ENCODE measurements at places on chromosomes 3 and 15. TPM values are rescaled to one million over a fixed set of nuclear protein-coding genes. Genes with fewer than 3 reads are reported as not detected.

GRCh38 chr3:106688464-106688863 is 688.8 kb upstream of the CCDC54 start:
- no peaks in the 10 kb centered on the region for H3K27me3 ChIP-seq
- H3K4me1 ChIP-seq = peaks cover 10% of the 10 kb centered on the region
- H3K36me3 ChIP-seq = no peaks in the 10 kb centered on the region
- H3K4me3 ChIP-seq = no peak overlapping the region

DNA sequence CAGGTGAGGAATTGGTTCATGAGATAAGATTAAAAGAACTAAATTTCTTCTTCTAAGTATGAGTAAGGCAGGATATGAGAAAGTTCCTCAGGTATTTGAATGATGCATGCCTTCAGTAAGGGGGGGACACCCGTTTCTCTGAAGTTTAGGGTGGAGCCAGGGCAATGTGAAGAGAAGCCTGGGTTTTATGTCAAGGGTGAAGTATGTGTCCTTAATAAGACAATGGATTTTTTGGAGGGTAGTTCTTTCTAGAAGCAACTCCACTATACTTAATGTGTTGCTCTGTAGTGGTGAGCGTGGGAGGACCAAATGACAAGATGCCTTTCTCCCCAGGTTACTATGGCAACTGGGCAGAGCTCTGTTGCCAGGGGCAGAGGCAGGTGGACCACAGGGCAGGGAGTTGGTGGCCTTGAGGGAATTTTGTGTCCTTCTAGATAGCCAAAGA is 44.0 kb downstream of the PHLDB2 start:
- H3K4me1 ChIP-seq = peaks cover 11% of the 10 kb centered on the region
- H3K4me3 ChIP-seq = no peak overlapping the region
- no peaks in the 10 kb centered on the region for H3K27me3 ChIP-seq
- peaks cover 23% of the 10 kb centered on the region for H3K36me3 ChIP-seq

DNA sequence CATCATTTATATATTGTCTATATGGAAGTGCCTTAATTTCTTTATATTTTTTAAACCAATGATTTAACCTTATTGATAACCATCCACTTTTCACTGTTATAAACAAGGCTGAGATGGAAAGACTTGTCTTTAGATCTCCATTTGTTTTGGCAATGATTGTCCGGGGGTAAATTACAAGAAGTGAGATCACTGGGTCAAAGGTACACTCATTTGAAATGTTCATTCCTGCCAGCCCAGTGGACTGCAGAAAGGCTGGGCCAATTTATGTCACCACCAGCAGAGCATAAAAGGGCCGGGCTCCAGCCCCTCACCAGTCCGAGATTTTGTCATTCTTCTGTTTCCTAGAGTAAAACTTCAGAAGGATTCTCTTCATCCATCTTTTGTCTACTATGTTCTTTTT is 93.6 kb upstream of the NEO1 start:
- H3K4me1 ChIP-seq = no peaks in the 10 kb centered on the region
- peaks cover 3% of the 10 kb centered on the region for H3K27me3 ChIP-seq
- no peaks in the 10 kb centered on the region for H3K36me3 ChIP-seq

DNA sequence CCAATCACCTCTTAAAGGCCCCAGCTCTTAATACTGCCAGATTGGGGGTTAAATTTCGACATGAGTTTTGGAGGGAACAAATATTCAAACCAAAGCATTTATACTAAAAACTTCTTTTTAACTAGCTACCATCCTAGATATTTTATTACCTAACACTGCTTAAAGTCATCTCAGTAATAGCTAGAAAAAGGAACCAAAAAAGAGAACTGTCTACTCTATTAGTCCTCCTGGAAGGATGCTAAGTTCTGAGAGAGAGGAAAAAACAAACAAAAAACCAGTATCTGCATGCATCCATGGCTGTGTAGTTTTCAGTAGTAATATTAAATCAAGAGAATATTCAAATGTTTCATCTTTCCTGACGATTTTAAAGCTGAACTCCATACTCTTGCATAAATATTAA is 5.8 kb downstream of the CPOX start:
- no peak overlapping the region for H3K27ac ChIP-seq
- H3K4me3 ChIP-seq = no peak overlapping the region
- DNase-seq = no peak

GRCh38 chr3:184262764-184263179 is 1.4 kb upstream of the CAMK2N2 start:
- peaks cover 8% of the 10 kb centered on the region for H3K36me3 ChIP-seq
- DNase-seq = no peak
- peaks cover 69% of the 10 kb centered on the region for H3K27me3 ChIP-seq
- peak overlapping the region; percentile 33 for H3K4me3 ChIP-seq
- H3K4me1 ChIP-seq = peaks cover 13% of the 10 kb centered on the region

GRCh38 chr3:38567498-38567897 is 71.4 kb downstream of the EXOG start:
- DNase-seq = peak; percentile 1
- no peak overlapping the region for H3K4me3 ChIP-seq
- H3K27ac ChIP-seq = no peak overlapping the region
- H3K4me1 ChIP-seq = no peaks in the 10 kb centered on the region
- H3K36me3 ChIP-seq = no peaks in the 10 kb centered on the region
- no peaks in the 10 kb centered on the region for H3K27me3 ChIP-seq

DNA sequence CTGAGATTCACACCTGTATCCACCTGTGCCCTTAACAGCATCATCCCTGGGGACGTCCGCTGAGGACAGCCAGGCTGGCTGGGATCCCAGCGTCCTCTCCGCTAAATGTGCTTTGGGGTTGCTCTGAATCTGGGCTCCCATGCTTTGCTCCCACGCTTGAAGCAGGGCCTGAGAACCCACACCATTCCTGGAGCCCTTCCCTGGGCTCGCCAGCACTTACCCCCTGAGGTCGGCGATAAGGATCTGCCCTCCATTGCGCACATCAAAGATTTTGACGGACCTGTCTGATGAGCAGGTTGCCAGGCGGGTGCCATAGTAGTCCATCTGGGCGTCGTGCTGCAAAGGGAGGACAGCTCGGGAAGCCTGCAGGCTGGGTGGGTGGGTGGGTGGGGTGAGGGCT is 5.8 kb downstream of the SEC13 start:
- no peaks in the 10 kb centered on the region for H3K27me3 ChIP-seq
- no peak overlapping the region for H3K27ac ChIP-seq
- no peak for DNase-seq
- no peak overlapping the region for H3K4me3 ChIP-seq
- peaks cover 8% of the 10 kb centered on the region for H3K36me3 ChIP-seq

- no peak overlapping the region for H3K4me3 ChIP-seq
- H3K27ac ChIP-seq = no peak overlapping the region
- no peaks in the 10 kb centered on the region for H3K4me1 ChIP-seq
- DNase-seq = peak; percentile 0
- peaks cover 50% of the 10 kb centered on the region for H3K27me3 ChIP-seq
- H3K36me3 ChIP-seq = no peaks in the 10 kb centered on the region
Observed at GRCh38 chr3:13706451-13706850, 157.5 kb downstream of the FBLN2 start.

- H3K36me3 ChIP-seq = no peaks in the 10 kb centered on the region
- no peak overlapping the region for H3K27ac ChIP-seq
- no peak overlapping the region for H3K4me3 ChIP-seq
- H3K4me1 ChIP-seq = peaks cover 16% of the 10 kb centered on the region
Observed at GRCh38 chr3:127180859-127181258, 12.1 kb upstream of the PRR23E start.

- H3K27me3 ChIP-seq = peaks cover 11% of the 10 kb centered on the region
- H3K4me3 ChIP-seq = no peak overlapping the region
- no peak for DNase-seq
- peaks cover 11% of the 10 kb centered on the region for H3K4me1 ChIP-seq
- H3K27ac ChIP-seq = no peak overlapping the region
- H3K36me3 ChIP-seq = no peaks in the 10 kb centered on the region
Observed at GRCh38 chr15:58037723-58038301, 27.7 kb downstream of the ALDH1A2 start.

GRCh38 chr3:133401374-133402135 is 1.7 kb downstream of the BFSP2 start:
- H3K4me1 ChIP-seq = peaks cover 9% of the 10 kb centered on the region
- H3K4me3 ChIP-seq = no peak overlapping the region
- H3K27me3 ChIP-seq = no peaks in the 10 kb centered on the region
- H3K36me3 ChIP-seq = no peaks in the 10 kb centered on the region
- DNase-seq = no peak

- peak overlapping the region; percentile 48 for H3K4me3 ChIP-seq
- no peaks in the 10 kb centered on the region for H3K4me1 ChIP-seq
- H3K27ac ChIP-seq = no peak overlapping the region
- H3K27me3 ChIP-seq = peaks cover 71% of the 10 kb centered on the region
Observed at GRCh38 chr15:100973351-100974111, 54.4 kb downstream of the LRRK1 start.

- H3K4me1 ChIP-seq = peaks cover 63% of the 10 kb centered on the region
- peak overlapping the region; percentile 47 for H3K27ac ChIP-seq
- H3K27me3 ChIP-seq = no peaks in the 10 kb centered on the region
- peak; percentile 17 for DNase-seq
- peaks cover 4% of the 10 kb centered on the region for H3K36me3 ChIP-seq
Observed at GRCh38 chr15:68795298-68795848, 25.3 kb downstream of the ANP32A start.

GRCh38 chr3:33044676-33045075 is 52.3 kb downstream of the GLB1 start:
- no peak overlapping the region for H3K4me3 ChIP-seq
- H3K27ac ChIP-seq = no peak overlapping the region
- H3K27me3 ChIP-seq = no peaks in the 10 kb centered on the region
- peaks cover 6% of the 10 kb centered on the region for H3K4me1 ChIP-seq
- peaks cover 6% of the 10 kb centered on the region for H3K36me3 ChIP-seq

GRCh38 chr15:70777170-70777926 is 14.0 kb upstream of the UACA start:
- peaks cover 4% of the 10 kb centered on the region for H3K27me3 ChIP-seq
- DNase-seq = no peak
- H3K36me3 ChIP-seq = no peaks in the 10 kb centered on the region
- no peak overlapping the region for H3K4me3 ChIP-seq
- H3K27ac ChIP-seq = no peak overlapping the region
- peaks cover 5% of the 10 kb centered on the region for H3K4me1 ChIP-seq

GRCh38 chr15:23482228-23482627 is 35.2 kb upstream of the GOLGA6L2 start:
- H3K36me3 ChIP-seq = no peaks in the 10 kb centered on the region
- no peaks in the 10 kb centered on the region for H3K27me3 ChIP-seq
- DNase-seq = no peak
- no peak overlapping the region for H3K4me3 ChIP-seq

DNA sequence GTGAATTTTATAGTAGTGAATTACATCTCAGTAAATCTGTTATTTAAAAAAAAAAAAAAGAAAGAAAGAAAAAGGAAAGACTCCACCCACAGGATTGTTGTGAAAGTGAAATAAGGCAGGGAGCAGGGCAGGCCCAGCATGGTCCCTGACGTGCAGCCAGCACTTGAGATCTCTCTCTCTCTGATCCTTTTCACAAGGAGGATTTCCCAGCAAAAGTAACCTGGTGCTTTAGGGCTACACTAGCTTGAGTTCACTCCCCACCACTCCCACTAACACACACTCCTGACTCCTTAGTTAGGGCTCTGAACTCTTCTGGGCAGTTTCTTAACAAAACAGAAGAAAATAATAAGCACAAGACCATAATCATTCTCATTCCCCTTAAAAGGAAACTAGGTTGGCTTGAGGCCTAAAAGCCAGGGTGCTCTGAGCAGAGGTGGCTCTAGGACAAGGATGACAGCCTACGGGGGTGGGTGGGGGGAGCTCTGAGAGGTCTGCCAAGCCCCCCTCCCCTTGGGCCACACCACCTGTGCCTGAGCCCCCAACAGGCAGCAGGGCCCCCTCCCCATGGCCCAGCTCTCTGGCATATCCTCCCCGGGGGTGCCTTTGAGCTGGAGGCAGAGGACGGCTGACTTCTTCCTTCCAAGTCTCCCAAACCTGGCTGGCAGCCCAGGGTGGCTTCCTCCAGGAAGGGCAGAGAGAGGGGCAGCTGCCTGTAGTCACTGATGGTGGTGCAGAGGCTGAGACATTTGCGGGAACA is 856 bp downstream of the TMEM40 start:
- no peak for DNase-seq
- no peak overlapping the region for H3K4me3 ChIP-seq
- H3K4me1 ChIP-seq = peaks cover 12% of the 10 kb centered on the region
- H3K27ac ChIP-seq = no peak overlapping the region
- peaks cover 4% of the 10 kb centered on the region for H3K27me3 ChIP-seq

DNA sequence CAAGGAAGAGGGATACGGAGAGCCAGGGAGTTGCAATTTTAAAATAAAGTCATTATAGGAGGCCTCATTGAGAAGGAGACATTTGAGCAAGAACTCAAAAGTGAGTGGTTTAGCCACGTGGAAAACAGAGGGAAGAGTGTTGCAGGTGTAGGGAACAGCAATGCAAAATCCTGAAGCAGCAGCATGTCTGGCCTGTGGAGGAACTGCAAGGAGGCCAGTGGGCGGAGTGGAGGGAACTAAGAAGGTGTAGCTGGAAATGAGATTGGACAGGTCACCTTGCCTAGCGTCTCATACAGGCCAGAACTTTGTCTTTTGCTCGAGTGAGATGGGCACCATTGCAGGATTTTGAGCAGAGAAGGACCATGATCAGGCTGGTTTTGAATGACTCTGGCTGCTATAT is 34.9 kb downstream of the SAXO2 start:
- H3K27me3 ChIP-seq = no peaks in the 10 kb centered on the region
- no peaks in the 10 kb centered on the region for H3K36me3 ChIP-seq
- H3K4me3 ChIP-seq = no peak overlapping the region
- no peak overlapping the region for H3K27ac ChIP-seq
- DNase-seq = no peak
- H3K4me1 ChIP-seq = no peaks in the 10 kb centered on the region

- peaks cover 11% of the 10 kb centered on the region for H3K27me3 ChIP-seq
- no peak overlapping the region for H3K4me3 ChIP-seq
- no peak for DNase-seq
- no peak overlapping the region for H3K27ac ChIP-seq
- no peaks in the 10 kb centered on the region for H3K4me1 ChIP-seq
Observed at GRCh38 chr3:52345521-52346109, 29.5 kb downstream of the DNAH1 start.

GRCh38 chr3:64539451-64540196 is 148.2 kb downstream of the ADAMTS9 start:
- H3K36me3 ChIP-seq = peaks cover 56% of the 10 kb centered on the region
- H3K27me3 ChIP-seq = no peaks in the 10 kb centered on the region
- H3K4me3 ChIP-seq = no peak overlapping the region
- H3K27ac ChIP-seq = no peak overlapping the region
- DNase-seq = no peak
- H3K4me1 ChIP-seq = peaks cover 23% of the 10 kb centered on the region

- no peaks in the 10 kb centered on the region for H3K36me3 ChIP-seq
- DNase-seq = no peak
- peaks cover 12% of the 10 kb centered on the region for H3K27me3 ChIP-seq
- H3K27ac ChIP-seq = no peak overlapping the region
- no peak overlapping the region for H3K4me3 ChIP-seq
Observed at GRCh38 chr15:88376574-88377174, 90.5 kb downstream of the MRPL46 start.

GRCh38 chr3:71262364-71263265 is 320.9 kb downstream of the FOXP1 start:
- H3K27ac ChIP-seq = peak overlapping the region; percentile 87
- H3K4me1 ChIP-seq = peaks cover 51% of the 10 kb centered on the region
- no peaks in the 10 kb centered on the region for H3K27me3 ChIP-seq
- DNase-seq = no peak
- H3K36me3 ChIP-seq = peaks cover 19% of the 10 kb centered on the region
- no peak overlapping the region for H3K4me3 ChIP-seq

PRRT3 gene
- total RNA-seq = 11.4 TPM

CCK gene
- total RNA-seq = 1.1 TPM

SPINK8 gene
- total RNA-seq = not detected

GOLGA6L4 gene
- 11.7 TPM for total RNA-seq

NOX5 gene
- not detected for total RNA-seq

POPDC2 gene
- total RNA-seq = 2.9 TPM

CPB1 gene
- not detected for total RNA-seq

P2RY14 gene
- total RNA-seq = not detected

MAP1A gene
- total RNA-seq = 4.7 TPM

TMEM212 gene
- not detected for total RNA-seq
